ENCODE measurements at places on chromosomes 5 and 9.

GRCh38 chr9:125260561-125260960 is 1.1 kb upstream of the GAPVD1 start:
- no peak for DNase-seq

DNA sequence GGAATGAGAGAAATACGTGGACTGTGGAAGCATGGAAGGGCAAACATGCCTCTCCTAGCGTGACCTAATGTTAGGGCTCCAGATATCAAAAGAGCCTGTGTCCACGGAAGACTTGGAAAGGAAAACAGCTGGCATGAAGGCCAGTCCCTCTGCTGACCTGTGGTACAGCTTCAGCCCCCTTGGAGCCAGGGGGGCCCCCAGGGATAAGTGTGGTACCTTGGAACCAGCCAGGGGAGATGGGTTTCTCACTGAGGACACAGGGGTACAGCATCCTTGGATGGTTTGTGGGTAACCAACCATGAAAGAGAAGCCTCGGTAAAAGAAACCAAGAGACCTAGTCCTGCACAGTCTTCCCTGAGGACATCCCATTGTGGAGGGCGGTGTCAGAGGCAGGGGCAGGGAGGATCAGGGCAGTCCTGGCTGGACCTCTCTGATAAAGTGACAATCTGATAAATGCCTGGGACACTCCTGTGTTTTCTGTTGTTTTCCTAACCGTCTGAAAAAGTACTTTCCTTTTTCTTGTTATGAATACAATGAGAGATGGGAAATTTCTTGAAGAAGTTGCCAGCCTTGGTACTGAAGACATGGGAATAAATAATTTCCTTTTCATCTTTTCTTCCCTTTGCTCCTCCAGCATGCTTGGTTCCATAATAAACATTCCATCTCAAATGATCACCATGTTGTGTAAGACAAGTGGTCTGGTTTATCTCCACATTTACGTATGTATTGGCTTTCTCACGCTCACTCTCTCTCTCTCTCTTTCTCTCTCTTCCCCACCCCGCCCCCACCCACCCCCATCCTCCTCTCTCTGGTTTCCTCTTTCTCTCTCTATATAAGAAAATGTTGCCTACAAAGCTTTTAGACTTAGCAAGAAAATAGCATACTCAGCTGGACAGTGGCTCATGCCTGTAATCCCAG is 102.1 kb downstream of the SUSD1 start:
- no peak for DNase-seq

- no peak for DNase-seq
These were observed 359.5 kb downstream of the PTPRD start for GRCh38 chr9:10253341-10253740.

- DNase-seq = no peak
These were observed 1049.4 kb upstream of the NUDT12 start for GRCh38 chr5:104612005-104612404.

GRCh38 chr9:112719696-112720095 is 1.8 kb upstream of the INIP start:
- DNase-seq = no peak

GRCh38 chr9:32455738-32456137 is 70.3 kb downstream of the RIGI start:
- DNase-seq = no peak

GRCh38 chr5:103915081-103915480 is 352.5 kb upstream of the NUDT12 start:
- DNase-seq = no peak

DNA sequence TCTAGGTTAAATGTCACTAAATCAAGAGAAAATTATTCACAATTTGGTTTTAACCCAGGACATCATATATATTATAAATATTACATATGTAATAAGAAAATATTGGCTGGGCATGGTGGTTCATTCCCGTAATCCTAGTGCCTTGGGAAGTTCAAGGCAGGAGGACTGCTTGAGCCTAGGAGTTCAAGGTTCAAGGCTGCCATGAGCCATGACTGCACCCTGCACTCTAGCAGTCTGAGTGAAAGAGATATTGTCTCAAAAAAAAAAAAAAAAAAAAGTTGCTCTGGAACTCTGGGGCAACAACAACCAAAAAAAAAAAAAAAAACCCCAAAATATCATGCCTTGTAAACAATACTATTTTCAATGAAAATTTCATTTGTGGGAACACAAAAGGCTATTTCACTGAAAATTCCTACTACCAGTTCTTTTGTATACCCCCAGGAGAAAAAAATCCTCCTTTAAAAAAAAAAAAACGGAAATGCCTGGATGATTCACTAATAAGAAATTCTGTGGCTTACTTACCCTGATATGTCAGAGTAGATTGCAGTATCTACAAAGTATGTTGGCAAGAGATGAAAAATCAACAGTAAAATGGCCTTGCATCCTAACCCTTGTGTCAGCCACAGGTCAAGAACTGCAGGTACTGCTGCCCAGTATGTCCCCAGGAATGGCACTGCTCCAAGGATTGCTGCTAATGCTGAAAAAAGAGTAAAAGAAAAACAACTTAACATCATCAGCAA is 22.6 kb upstream of the CTNNAL1 start:
- no peak for DNase-seq

DNA sequence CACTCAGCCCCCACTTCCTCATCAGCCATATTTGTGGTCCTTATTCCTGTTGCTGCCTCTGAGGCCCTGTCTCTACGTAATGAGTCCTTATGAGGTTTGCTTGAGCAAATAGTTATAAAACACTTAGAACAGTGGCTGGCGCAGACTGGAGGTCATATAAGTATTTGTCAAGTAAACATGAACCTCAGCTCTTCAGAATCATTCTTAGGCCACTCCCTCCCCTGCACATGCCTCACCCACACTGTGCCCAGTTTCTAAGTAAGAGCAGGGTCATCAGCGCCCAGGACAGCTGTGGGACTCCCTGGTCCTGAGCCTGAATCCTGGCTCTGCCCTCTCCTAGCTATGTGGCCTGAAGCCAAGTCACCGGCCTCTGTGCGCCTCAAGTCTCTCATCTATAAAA is 4.0 kb downstream of the ST6GALNAC4 start:
- no peak for DNase-seq

GRCh38 chr5:62127098-62127736 is 178.8 kb upstream of the KIF2A start:
- no peak for DNase-seq

DNA sequence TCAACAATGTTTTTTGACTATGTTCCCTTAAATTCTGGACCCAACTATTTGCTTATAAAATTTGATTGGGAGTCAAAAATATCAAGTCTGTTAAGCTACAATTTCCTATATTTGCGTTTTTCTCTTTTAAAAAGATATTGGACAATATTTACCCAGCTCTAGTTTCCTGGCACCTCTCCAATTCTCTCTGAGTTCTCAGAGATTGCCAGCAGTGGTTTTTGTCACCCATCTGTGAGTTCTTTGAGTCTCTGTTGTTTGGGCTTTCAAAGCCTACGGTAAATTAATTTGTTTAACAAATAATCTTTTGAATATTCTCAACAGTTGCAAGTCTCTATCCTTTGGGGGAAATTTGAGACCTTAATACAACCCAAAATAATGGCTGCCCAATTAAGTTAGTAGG is 174.2 kb upstream of the PUM3 start:
- DNase-seq = no peak

GRCh38 chr5:176844281-176844680 is 33.9 kb downstream of the UNC5A start:
- DNase-seq = no peak

- no peak for DNase-seq
These were observed 104.6 kb downstream of the MSX2 start for GRCh38 chr5:174828804-174829510.

- no peak for DNase-seq
These were observed 550.7 kb upstream of the DAP start for GRCh38 chr5:11311731-11312130.

GRCh38 chr5:174971210-174971609 is 246.8 kb downstream of the MSX2 start:
- no peak for DNase-seq

DNA sequence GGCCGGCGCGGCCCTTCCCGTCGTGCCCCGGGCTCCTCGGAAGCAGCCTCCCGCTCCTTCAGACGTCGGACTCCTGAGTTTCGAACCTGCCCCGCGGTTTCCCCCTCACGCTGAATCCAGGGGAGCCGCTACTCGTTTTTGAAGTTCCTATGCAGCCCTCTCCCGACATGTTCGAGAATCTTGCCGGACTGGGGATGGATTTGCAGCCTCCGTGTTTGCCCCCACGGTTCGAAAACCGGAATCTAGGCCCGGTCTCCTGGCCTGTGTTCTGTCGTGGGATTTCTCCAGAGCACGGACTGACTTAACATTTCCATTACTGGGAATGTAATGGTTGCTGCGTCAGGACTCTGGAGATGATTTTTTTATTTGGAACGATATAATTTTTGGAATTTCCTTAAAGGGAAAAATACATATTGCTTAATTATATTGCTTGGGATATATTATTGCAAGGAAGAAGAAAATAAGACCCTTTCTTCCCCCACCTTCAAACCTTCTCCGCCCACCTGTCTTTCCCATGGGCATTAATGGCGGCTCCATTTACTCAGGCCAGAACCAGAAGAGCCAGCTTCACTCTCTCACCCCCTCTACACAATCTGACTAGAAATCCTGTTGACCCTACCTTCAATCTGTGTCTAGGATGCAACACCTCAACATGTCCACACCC is 8.5 kb upstream of the MGAT1 start:
- DNase-seq = no peak

- DNase-seq = no peak
These were observed 33.9 kb downstream of the EPB41L4B start for GRCh38 chr9:109286981-109287380.

DNA sequence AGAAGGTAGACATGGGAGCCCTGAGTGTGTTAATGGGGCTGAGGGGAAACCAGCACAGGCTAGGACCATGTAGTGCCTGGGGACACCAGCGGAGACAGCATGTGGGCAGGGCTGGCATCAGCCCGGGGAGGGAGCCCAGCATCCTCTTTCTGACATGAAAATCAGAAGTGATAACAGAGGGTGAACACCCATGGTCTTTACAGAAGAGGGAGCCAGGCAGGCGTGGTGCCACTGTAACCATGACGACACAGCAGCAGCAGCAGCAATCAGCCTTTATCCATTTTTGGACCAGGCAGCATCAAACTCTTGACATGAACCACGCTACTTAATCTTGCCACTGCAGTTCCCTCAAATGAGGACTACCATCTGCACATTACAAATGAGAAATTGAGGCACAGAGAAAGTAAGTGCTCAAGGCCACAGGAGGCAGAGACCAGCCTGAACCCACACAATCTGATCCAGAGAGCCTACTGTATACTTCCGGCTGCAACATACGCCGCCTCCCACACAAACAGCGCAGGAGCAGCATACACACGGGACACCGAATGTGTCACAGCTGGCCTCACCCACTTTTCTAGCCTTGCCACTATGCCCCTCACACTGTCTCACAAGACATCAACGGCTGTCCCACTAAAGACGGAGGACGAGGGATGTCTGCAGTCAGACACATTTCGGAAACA is 23.8 kb downstream of the CAMSAP1 start:
- DNase-seq = no peak

DNA sequence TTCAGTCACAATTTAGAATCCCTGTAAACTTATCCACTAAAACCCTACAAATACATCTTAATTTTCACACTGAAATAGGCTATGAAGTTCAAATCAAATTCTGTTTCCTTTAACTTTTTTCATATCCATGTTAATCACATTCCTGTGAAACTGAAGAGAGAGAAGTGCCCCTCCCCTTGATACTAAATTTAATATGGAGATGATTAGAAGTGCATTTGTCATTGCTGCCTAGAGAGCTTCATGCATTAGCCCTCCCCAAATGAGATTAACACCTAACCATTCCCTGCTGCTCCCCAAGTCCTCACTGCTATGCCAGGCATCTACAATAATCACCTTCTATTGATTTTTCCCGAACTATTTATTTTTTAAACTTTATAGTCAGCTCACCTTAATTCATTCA is 85.1 kb upstream of the SPOCK1 start:
- DNase-seq = no peak

GRCh38 chr9:92180002-92180400 is 64.8 kb upstream of the SPTLC1 start:
- DNase-seq = no peak

- no peak for DNase-seq
These were observed 920 bp downstream of the LPCAT1 start for GRCh38 chr5:1522601-1523479.

DNA sequence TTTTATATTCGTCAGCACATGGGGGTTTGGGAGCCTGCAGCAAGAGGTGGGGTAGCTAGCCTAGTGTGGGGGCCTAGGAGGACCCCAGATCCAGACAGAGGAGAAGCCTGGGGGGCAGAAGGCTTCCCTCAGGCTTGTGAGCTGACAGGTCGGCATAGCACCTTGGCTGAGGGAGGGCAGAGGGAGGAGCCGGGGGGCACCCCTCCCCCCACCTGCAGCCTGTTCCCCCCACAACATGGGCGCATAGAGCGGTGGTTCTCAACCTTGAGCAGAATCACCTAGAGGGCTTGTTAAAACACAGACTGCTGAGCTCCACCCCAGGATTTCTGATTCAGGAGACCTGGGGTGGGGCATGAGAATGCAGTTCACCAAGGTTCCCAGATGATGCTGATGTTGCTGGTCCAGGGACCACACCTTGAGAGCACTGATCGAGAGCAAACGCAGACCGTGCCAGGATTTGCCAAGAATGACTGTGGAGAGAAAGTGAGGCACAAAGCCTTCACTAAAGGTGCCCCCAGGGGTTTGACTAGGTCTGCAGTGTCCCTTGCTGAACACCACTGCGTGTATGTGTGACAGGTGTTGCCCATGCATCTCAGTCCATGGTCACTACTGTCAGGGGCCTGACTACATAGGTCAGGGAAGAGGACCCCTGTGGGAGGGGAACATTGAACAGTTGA is 163.3 kb downstream of the MACROH2A1 start:
- no peak for DNase-seq

GRCh38 chr5:131462454-131462853 is 172.6 kb downstream of the RAPGEF6 start:
- DNase-seq = no peak

DNA sequence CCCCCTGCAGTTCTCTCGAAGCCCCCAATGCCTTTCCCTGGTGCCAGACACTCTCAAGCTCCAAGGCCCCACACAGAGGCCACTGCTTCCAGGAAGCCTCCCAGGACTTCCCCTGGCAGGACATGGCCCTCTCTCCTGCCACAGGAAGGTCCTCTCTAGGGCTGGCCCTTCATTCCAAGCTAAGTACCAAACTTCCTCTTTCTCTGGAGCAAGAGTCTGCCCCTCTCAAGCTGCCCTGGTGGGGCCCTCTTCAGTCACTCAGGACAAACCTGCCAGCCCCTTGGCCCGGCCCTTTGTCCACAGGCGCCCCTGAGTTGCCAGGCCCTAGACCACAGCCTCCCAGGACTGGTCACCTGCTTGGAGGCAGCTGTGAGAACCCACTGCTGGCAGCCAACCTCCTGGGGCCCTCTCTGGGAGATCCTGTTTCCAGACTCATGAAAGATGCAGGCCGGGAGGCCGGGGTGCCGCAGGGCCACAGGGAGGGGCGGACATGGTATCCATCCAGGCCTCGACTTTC is 6.6 kb downstream of the NINJ1 start:
- no peak for DNase-seq
